G401 (cell line): ENCODE measurements at places on chromosomes 3 and 15.

GRCh38 chr15:26848498-26848897 is 18.4 kb upstream of the GABRA5 start:
- DNase-seq, result no peak

DNA sequence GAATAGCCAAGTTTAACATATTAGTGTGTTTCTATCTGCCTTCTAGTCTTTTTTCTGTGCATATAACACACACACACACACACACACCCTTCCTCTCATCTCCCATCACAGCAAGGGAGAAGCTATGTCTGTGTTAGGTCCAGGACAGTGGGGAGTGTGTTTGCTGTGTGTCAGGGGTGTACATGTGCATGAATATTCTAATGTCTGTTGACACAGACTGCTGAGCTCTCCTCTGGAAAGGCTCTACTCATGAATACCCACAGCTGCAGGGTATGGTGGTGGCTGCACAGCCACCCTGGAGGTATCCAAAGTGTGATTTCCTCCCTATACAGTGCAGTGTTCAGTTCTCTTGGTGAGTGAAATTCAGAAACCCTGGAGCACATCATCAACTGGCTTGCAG is 42.9 kb downstream of the ARNT2 start:
- no peak for DNase-seq

DNA sequence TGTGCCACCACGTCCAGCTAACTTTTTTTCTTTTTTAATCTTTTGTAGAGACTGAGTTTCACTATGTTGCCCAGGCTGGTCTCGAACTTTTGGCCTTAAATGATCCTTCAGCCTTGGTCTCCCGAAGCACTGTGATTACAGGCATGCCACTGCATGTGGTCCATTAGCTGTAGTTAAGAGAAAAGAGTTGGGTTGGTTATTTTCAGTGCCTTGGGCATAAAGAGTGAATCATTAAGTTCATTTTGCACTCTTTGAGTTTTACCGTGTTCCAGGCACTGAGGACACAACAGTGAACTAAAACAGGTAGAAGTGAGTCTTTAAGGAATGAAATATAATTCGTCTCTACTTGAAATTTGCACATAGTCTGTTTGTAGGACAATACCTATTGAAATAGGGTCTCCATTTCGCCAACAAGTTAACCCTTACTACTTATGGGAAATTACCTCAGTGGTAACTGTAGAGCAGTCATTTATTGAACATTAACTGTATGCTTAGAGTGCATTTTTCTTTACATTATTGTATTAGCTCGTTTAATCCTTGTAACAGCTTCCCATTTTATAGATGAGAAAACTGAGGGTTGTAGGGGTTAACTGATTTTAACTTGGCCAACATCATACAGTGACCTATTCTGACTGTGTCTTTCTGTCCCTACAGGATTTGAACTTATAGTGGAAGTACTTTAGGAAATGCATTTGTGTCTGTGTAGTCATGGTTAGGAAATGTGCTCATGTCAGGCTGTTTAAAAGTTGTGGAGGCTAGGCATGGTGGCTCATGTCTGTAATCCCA is 22.7 kb upstream of the TRAK1 start:
- DNase-seq, result no peak

DNA sequence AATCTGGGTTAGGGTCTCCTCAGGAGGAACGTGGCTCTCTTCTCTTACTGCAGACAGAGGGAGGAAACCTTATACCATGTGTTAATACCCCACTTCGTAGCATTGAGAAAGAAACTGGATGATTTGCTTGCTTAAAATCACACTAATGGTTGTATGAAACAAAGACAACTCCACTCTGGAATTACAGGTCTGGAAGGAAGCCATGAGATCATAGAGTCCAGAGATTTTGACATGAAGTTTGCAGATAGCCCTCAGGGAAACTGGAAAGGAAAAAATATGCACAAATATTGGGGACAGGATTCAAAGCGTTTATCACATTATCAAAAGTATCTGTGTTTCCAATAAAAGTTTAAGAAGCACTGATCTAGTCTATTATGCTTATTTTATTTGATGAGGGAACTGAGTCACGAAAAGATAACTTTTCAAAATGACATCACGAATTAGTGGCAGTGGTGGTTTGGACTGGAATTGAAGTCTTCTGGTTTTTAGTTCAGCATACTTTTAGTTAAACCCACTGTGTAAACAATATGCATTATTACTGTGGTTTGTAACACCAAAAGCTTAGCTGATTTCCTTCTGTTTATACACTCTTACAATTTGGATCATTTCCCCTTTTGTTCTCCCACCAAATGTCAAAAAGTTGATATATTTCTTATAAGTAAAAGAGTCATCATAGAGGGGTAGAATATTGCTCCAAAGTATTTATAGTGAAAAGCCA is 16.8 kb downstream of the FGF7 start:
- DNase-seq, result no peak

GRCh38 chr15:94889153-94889552 is 657.8 kb downstream of the MCTP2 start:
- no peak for DNase-seq

DNA sequence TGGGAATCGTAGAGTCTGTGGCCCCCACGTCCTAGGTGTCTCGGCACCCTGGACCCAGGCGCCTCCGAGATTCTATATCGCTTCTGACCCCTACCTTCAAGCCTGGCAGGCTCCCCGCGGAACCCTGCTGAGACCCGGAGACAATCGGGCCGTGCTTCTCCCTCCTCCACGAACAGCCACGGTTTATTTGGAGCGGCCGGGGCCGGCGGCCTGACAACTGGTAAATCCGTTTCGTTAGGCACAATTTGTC is 1.4 kb downstream of the GATA2 start:
- DNase-seq, result no peak

DNA sequence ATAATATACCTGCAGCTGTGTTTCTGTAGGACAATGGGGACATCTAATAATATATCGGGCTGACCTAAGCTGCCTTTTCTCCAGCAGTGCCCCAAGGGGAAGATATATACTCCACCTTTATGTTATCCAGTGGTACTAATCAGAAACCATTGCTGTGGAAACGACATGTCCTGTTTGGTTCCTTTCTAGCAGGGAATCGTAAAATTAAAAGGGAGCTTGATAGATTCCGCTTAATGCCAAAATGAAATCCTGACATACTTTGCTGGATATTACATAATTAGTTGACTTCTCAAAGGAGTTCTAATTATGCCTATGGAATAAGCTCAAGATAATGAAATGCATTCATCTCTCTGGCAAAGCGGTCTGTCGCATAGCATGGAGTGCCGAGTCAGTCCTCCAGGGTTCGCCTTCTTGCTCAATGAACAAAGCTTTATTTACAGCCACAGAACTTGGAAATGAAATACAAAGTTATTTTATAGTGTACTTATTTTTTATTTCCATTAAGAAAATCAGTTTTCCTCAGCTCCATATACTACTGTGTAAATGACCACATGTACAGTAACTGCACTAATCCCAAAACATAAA is 262.8 kb downstream of the LRTM1 start:
- DNase-seq, result no peak

- no peak for DNase-seq
These were observed 61.1 kb upstream of the MLF1 start for GRCh38 chr3:158509891-158510290.

DNA sequence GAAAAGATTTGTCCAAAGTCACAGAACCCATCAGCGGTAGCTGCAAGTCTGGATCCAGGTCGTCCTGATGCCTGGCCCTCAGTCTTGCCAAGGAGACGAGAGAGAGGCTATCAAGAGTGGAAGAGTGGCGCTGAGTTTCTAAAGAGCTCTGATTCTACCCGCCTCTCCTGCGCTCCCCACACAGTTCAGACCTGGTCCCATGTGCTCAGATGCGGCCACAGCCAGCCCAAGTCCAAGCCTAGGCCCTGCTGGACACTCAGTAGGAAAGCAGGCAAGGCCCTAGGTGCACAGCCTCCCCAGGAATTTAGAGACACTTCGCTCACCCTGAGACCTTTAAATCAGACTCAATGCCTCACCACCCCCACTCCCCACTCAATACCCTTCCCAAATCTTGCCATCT is 32.4 kb downstream of the CCDC12 start:
- no peak for DNase-seq

DNA sequence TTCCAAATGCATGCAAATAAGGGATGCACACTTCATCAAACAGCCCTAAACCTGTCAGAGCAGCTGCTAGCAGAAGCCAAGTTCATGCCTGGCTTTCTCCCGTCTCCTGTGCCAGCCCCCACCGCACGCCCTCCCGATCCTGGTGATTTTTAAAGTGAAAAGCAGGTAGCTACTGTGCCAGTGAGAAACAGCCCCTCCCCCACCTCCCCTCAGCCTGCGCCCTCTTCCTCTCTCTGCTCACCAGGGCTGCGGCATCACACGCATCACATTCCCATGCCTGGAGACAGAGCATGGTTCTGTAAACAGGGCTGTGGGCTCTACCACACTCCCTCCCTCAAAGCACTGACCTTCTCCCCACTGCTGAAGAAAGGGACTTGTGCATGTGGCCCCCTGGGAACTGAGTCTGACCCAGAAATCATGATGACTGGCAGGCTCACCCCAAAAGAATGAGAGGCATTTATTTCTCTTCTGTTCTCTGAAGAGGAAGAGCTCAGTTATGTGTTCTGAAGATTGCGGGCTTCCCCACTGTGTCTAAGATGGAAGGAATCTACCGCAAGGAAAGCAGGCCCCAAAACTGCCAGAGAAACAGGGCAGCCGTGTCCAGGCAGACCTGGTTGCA is 14.5 kb upstream of the SLC6A1 start:
- DNase-seq, result no peak

GRCh38 chr3:57393977-57394376 is 101.5 kb upstream of the ASB14 start:
- DNase-seq, result no peak

- DNase-seq, result no peak
These were observed 682 bp downstream of the ITPKA start for GRCh38 chr15:41494190-41494921.

DNA sequence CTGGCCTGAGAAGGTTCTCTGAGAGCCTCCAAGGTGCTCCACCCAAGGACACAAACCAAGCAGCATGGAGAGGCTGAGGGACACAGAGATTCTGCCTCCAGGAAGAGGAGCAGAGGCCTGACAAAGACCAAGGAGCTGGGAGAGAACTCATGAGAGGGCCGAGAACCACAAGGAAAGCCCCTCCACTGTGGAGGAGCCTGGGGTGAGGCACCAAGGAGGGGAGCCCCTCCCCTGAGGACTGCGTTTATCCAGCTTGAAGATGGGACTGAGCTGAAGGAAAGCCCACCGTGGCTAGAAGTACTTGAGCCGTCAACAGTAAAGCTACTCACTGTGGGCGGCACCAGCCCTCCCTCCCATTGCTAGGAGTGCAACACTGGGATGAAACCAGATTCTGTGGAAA is 63.1 kb upstream of the MEF2A start:
- DNase-seq, result no peak

- no peak for DNase-seq
These were observed 48.1 kb upstream of the OXTR start for GRCh38 chr3:8817486-8817885.

DNA sequence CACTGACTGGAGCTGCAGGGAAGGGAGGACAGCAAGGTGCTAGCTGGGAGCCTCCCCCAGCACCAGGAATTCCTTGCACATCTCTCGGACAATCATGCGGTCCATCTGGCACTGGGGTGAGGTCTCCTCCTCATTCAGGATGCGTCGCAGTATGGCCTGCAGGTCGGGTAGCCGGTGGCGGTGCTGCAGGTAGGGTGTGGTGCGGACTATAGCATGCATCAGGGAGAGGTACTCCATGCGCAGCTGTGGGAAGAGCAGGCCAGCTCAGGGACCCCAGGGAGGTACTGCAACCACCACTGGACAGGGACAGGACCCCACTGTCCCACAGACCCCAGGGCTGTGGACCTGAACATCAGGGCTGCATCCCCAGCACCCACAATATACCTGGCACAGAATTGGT is 11.2 kb downstream of the NCKIPSD start:
- no peak for DNase-seq

DNA sequence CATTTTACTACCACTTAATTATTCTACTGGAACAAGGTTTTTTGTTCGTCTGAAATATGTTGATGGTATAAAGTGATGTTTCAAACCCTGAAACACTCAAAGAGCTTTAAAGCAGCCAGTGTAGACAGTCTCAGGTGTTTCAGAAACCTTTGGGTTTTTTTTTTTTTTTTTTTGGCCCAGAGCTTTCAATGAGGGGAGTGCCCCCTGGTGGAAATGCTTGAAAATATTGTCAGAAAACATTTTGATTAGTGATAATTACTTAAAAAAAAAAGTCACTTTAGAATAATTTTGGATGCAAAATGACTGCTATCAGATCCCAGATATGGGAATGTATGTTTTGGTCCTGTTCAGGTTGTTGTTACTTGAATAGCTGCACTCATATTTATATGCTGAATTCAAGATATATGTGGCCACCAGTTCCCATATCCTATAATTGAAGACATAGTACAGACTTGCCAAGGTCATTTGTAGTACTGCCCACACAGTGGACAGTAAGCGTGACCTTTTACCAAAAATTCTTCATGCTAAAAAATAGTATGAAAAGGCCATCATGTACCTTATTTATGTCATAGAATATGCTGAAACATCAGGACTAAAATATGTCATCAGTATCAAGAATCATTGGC is 35.9 kb downstream of the SATB1 start:
- peak; percentile 28 for DNase-seq

GRCh38 chr3:108516881-108517280 is 6.5 kb upstream of the MYH15 start:
- no peak for DNase-seq

DNA sequence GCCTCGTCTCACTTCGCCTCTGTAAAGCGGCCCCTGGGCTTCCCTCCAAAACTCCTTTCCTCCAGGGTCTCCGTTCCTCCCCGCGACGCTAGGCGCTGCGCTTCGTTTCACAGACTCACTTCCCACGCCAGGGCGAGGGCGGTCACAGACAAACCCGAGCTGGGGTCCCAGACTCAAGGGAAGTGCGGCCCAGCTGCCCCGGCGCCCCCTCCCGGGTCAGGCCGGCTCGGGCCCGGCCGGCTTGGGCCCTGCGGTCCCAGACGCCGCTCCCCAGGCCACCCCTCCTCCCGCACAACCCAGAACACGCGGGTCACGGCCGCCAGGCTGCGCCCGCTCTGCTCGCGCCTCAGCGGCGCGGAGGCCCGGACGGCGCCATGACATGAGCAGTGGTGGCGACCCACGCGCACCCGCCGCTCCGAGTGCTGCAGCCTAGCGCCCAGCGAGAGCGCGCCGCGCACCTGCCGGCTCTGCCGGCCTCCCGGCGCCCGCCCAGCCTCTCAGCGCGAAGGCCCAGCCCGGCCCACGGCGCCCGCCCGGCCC is 547 bp downstream of the NUP210 start:
- peak; percentile 39 for DNase-seq

GRCh38 chr3:191379446-191379845 is 49.1 kb upstream of the UTS2B start:
- DNase-seq, result no peak

DNA sequence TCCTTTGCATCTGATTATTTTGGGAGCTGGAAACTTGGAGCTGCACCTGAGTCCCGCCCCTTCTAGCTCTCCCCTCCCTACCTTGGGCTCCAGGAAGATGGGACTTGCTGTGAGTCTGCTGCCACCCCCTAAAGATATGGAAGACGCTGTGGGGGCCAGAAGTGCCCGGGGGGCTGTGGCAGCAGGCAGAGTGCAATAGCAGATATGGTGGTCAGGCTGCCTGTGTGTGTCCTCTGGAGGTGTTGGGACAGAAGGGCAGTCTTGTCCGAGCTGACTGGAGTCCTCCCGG is 485 bp downstream of the PAK6 start:
- DNase-seq, result peak; percentile 62
